ENCODE measurements at places on chromosomes 11 and 22. TPM values are rescaled to one million over a fixed set of nuclear protein-coding genes. Genes with fewer than 3 reads are reported as not detected.

DNA sequence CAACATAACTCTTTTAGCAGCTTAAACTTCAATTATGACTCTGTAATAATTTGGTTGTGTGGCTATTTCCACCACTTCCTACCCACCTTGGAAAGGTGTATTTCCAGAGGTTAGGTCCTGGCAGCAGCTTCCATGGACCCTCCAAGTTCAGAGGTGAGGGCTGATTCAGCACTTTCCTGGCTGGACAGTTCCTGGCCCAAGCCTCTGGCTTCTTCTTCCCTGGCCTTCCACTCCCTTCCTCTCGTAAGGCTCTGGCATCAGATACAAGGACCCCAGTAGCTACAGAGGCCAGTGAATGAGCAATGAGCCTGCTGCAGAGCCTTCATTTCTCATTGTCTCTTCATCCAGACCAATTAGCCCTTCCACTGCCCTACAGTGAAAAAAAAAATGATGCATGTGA lies 98.1 kb upstream of the KIRREL3 start:
- DNase-seq: no peak

The CBLIF gene
- total RNA-seq: not detected

The IFTAP gene
- total RNA-seq: 18.6 TPM

GRCh38 chr22:31291481-31292235 lies 630 bp downstream of the PIK3IP1 start:
- peak; percentile 19 for DNase-seq

The DDTL gene
- 2.5 TPM for total RNA-seq

GRCh38 chr22:24827296-24827695 lies 21.3 kb downstream of the SGSM1 start:
- no peak for DNase-seq

- peak; percentile 90 for DNase-seq
Measured at GRCh38 chr11:61700212-61700611, 20.0 kb downstream of the DAGLA start.

DNA sequence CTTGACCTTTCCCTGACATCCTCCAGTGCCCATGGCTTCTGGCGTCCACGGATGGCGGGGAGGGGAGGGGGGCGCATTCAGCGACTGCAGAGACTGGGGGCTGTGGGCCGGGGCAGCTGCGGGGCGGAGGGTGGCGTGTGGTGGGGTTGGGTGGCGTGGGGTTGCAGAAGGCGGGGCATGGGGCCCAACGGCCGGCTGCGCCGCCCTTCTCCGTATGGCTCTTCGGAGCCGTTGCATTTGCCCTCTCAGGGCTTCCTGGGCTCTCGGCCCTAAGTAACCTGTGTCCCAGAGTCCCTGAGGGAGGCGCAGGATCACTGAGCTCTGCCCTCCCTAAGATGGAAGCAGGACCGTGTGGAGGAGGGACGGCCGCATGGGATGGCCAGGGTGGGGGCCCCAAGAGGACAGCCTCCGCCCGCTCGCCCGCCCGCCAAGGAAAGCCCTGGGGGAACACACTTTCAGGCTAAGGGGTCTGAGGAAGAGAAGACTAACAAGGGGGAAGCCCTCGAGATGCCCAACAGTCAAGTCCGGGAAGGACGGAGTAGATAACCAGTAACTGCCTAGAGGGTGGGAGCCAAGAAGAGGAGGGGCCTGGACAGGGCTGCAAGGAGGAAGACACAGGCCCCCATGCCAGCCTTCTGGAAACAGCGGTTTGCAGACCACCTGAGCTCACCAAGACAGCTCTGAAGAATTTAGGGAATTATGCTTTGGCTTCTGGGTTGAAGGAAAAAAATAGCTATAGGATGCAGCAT lies 9.2 kb upstream of the AIFM3 start:
- DNase-seq: peak; percentile 41

GRCh38 chr22:20238901-20239675 lies 29.0 kb downstream of the RTN4R start:
- no peak for DNase-seq

DNA sequence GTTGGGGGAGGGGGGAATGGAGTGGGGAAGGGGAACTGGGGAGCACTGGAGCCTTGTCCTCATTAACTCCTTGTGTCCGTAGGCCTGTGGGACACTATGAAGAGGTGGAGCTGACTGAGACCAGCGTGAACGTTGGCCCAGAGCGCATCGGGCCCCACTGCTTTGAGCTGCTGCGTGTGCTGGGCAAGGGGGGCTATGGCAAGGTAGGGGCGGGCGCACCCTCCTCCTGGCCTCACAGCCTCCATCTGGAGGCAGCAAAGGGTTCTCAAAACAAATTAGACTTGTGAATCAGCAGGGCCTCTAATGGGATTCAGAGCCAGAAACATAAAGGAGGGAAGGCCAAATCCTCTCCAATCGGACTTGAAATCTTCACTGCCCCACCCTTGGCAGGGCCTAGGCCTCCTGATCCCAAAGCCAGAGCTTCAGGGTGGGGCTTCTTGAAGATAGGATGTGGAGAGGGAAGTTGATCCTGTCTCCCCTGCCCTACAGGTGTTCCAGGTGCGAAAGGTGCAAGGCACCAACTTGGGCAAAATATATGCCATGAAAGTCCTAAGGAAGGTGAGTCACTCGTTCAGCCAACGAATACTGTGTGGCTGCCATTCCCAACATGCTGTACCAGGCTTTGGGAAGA lies 859 bp downstream of the RPS6KB2 start:
- DNase-seq: no peak

The OR4P4 gene
- total RNA-seq: not detected

The OR5AN1 gene
- not detected for total RNA-seq

The SCGB1C1 gene
- total RNA-seq: not detected

DNA sequence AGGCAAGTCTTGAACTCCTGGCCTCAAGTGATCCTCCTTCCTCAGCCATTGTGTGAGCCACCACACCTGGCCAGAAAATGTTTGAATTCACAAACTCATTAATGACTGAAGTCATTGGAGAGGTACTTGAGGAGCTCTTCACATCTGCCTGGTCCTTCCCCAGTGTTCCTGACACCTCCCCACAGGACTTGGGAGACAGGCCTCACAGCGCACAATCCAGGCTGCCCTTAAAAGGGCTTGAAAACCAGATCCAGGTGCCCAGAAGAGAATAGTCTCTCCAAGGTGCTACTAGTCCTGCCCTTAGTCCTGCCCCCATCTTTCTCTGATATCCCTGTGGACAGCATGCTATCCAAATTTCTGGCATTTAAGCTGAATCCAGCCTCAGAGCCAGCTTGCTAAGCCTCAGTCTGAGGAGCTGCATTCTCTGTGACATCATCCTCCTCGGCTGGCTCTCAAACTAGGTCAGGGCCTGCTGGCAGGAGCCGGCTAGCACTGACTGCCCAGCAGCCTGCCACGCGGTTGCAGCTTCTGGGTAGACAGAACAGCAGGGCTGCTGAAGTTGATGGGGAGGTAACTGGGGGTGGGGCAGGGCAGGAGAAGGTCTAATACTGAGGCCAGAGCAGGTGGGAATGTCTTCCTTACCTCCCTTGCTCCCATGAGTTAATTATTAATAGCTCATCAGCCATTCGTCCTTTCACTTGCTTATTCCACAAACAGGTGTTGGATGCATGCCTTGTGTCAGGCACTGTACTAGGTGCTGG lies 35.3 kb upstream of the NECTIN1 start:
- DNase-seq: no peak

DNA sequence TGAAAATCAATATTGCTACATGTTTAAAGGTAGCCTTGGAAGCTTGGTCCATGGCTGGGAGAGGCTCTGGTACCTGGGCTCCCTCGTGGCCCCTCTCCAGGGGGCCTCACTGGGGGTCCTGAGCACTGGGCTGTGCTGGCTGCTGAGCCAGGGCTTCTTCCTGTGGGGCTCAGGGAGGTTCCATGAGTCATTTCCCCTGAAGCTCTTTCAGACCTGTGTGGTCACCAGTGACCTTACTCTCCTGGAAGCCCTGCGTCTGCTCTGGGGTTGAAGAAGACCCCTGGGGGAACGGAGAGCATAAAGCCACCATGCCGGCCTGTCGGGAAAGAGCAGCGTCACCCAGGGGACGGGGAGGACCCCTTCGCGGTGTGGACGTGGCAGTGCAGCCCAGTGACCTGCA lies 389.0 kb downstream of the TBC1D22A start:
- DNase-seq: no peak

Data from MCF 10A (cell line).